Vagina (tissue), 2 donors: ENCODE measurements at places on chromosomes 2 and 18. TPM values are rescaled to one million over a fixed set of nuclear protein-coding genes. Genes with fewer than 3 reads are reported as not detected.

DNA sequence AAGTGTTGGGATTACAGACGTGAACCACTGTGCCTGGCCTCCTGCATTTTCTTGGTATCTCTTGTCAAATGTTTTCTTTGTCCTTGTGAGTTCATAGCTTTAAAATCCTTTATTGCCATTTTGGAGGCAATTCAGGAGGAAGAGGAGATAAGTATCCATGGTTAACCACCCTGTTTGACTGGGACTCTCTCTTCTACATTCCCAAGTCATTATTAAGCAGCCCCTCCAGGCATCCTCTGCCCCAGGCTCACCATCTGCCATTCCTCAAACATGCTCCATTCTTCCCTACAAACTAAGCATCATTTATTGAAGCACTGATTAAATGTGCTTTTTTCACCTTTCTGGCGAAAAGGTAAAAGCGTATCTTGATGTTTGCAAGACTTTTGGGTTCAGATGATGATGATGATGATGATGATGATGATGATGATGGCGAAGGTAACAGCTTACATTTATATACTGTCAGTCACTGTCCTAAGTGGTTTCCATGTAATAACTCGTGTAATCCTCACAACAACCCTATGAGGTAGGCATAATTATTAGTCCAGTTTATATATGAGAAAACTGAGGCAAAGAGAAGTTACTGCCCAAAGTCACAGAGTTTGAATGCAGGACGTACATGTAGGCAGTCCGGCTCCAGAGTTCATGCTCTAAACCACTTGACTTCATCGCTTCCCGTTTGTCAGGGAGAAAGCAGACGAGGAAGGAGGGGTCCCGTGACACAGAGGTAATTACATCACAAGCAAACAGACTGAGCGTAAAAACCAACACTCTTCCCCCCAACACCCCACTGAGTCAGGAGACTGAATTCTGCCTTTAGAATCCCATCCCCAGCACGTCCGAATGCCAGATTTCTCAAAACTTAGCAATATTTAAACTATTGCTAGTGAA is 69.7 kb upstream of the ACKR3 start:
- no peaks in the 10 kb centered on the region for H3K27me3 ChIP-seq
- H3K27ac ChIP-seq: no peak overlapping the region
- H3K4me3 ChIP-seq: no peak overlapping the region

DNA sequence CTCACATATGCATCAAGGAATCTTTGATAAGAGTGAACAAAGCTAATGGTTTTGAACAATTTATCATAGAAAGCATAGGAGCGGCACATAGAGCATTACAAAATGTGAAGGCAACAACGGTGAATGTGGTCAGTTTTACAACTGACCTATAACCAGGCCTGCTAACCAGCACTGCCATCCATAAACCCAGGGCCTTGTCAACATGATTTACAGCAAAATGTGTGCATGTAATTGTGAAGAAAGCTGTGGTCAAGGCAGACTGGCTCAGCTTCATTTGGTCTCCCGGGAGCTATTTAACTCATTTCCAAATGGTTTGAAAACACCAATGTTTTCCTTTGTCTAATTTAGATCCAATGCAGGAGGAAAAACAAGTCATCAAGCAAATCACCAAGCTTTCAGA is 119.8 kb downstream of the DHRS9 start:
- no peak overlapping the region for H3K4me3 ChIP-seq
- no peak overlapping the region for H3K27ac ChIP-seq
- no peak for DNase-seq
- no peaks in the 10 kb centered on the region for H3K27me3 ChIP-seq

- DNase-seq: no peak
- H3K27me3 ChIP-seq: no peaks in the 10 kb centered on the region
- H3K4me1 ChIP-seq: peaks cover 37% of the 10 kb centered on the region
- peak overlapping the region; percentile 37 for H3K27ac ChIP-seq
- no peaks in the 10 kb centered on the region for H3K36me3 ChIP-seq
- no peak overlapping the region for H3K4me3 ChIP-seq
Measured at GRCh38 chr2:64327510-64328414, 126.2 kb upstream of the LGALSL start.

DNA sequence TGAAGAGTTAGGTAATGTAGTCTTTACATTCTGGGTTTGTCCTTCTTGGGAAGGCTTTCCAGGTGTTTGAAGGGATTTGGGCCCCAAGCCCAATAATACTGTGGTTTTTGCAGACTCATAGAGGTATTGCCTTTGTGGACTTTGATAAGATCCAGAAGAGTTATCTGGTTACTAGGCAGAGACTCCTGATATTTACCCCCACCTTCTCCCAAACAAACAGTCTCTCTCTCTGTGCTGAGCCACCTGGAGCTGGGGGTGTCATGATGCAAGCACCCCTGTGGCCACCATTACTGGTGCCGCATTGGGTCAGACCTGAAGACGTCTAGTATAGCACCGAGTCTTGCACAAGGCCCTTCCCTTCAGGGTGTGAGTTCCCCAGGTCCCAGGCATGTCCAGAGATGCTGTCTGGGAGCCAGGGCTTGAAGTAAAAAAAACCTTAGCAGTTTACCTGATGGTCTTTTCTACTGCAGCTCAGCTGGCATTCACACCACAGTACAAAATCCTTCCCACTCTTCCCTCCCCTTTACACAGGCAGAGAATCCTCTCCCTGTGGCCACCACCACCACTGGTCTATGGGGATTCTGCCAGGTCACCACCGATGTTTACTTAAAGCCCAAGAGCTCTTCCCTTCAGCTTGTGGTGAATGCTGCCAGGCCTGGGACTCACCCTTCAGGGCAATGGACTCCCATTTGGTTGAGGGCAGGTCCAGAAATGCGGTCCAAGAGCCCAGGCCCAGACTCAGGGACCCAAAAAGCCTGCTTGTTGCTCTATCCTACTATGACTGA is 22.2 kb upstream of the FAM228A start:
- H3K4me1 ChIP-seq: no peaks in the 10 kb centered on the region
- no peak for DNase-seq
- no peaks in the 10 kb centered on the region for H3K36me3 ChIP-seq
- no peak overlapping the region for H3K4me3 ChIP-seq

DNA sequence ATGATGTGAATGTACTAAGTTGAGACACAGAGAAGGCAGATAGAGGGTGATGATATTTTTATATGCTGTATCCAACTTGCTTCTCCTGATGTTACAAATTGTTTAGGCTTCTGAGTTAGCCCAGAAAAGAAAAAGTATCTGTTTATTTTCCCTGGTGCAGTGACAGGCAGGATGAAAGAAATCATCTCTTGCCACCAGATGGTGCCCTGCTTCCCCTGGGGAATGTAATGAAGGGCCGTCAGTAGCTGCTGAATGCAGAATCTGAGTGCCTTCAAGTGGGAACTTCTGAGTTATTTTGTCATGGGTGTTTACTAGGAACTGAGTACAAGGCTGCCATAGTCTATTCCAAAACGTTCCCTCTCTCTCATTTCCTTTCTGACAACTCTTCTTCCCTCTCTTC is 525.6 kb downstream of the MBD2 start:
- no peaks in the 10 kb centered on the region for H3K36me3 ChIP-seq
- H3K27ac ChIP-seq: no peak overlapping the region
- H3K4me1 ChIP-seq: no peaks in the 10 kb centered on the region
- H3K27me3 ChIP-seq: no peaks in the 10 kb centered on the region

DNA sequence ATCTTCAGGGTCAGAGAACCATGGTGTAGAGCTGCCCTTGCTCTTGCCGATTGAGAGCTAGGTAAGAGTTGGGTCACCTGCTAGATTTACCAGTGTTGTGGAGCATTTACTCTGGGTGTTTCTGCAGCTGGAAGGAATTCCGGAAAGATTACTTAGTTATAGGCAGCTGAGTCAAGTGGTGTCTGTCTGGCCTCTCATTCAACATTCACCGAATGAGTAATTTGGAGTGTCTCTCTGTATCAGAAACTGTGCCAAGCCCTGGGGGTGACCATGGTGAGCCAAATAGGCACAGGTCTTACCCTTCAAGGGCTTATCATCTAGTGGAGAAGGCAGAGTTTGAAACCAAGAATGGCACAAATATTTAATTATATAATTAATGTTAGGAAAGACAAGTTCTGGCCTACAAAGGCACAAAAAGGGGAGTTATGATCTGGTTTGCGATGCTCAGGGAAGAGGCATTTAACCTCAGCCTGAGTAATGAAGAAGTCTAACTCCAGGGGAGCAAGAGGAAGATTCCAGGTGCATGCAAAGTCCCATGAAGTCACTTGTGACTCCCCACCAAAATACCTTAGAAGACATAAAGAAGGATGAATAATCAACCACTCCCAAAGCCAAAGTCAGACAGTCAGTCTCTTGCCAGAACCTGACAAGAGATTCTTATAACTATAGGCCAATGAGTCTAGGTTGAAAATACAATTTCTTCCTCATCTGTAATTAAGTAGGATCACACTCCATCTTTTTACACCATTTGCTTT is 12.5 kb downstream of the SETBP1 start:
- peak; percentile 42 for DNase-seq
- no peak overlapping the region for H3K27ac ChIP-seq
- H3K27me3 ChIP-seq: no peaks in the 10 kb centered on the region
- no peak overlapping the region for H3K4me3 ChIP-seq
- peaks cover 66% of the 10 kb centered on the region for H3K4me1 ChIP-seq
- H3K36me3 ChIP-seq: no peaks in the 10 kb centered on the region

GRCh38 chr18:58196881-58197872 is 153.2 kb downstream of the NEDD4L start:
- no peaks in the 10 kb centered on the region for H3K27me3 ChIP-seq
- H3K4me3 ChIP-seq: no peak overlapping the region
- H3K4me1 ChIP-seq: peaks cover 13% of the 10 kb centered on the region
- DNase-seq: no peak

EGR4 gene
- total RNA-seq: not detected

CIB4 gene
- total RNA-seq: not detected
